ENCODE measurements at places on chromosomes 2 and 18. TPM values are rescaled to one million over a fixed set of nuclear protein-coding genes. Genes with fewer than 3 reads are reported as not detected.

GRCh38 chr2:69201259-69201658, 185.8 kb downstream of the GFPT1 start:
- H3K4me1 ChIP-seq, result peaks cover 40% of the 10 kb centered on the region
- H3K27me3 ChIP-seq, result no peaks in the 10 kb centered on the region
- no peak for DNase-seq
- H3K4me3 ChIP-seq, result no peak overlapping the region
- H3K36me3 ChIP-seq, result no peaks in the 10 kb centered on the region

- H3K27me3 ChIP-seq, result no peaks in the 10 kb centered on the region
- no peak for DNase-seq
- peaks cover 5% of the 10 kb centered on the region for H3K4me1 ChIP-seq
- H3K36me3 ChIP-seq, result no peaks in the 10 kb centered on the region
These were observed 43.8 kb downstream of the SLC40A1 start for GRCh38 chr2:189536830-189537229.

OR6B3 gene
- not detected for polyA plus RNA-seq

DNA sequence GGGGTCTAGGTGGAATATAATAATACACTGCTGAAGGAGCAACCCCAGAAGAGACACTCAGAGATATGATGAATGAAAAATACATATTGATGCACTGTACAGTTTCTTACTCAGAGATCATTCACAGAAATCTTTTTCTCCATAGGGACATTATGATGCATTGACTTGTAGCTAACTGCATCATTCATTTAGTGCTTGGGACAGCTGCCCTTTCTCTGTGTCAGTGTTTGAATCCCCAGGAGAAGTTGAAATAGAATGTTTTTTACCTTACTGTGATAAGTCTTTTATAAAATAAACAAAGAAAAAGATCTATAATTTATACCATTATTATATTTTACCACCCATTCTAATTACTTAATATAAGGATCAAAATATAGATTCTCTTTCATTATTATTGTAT, 91.7 kb upstream of the DSEL start:
- no peaks in the 10 kb centered on the region for H3K27me3 ChIP-seq
- H3K4me3 ChIP-seq, result no peak overlapping the region
- H3K4me1 ChIP-seq, result no peaks in the 10 kb centered on the region
- no peaks in the 10 kb centered on the region for H3K36me3 ChIP-seq
- DNase-seq, result no peak

DNA sequence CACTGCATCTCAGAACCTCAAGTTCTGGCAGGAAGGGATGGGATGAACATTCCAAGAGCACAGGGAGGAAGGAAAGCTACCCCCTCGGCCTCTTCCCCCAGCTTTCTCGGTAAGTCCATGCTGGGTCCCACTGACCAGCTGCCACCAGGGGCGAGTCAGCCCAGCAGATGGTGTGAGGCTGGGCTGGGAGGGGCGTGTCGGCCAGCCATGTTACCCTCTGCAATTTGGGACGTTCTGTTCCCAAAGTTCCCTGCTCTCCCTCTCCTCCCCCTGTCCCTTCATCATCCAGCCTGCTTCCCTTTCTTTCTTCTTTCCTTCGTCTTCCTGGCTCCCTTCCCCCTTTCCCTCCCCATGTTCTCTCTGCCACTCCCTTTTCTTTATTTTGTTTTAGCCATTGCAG, 74.3 kb upstream of the TNP1 start:
- H3K36me3 ChIP-seq, result no peaks in the 10 kb centered on the region
- H3K4me3 ChIP-seq, result no peak overlapping the region
- H3K4me1 ChIP-seq, result peaks cover 9% of the 10 kb centered on the region
- H3K27me3 ChIP-seq, result no peaks in the 10 kb centered on the region

All from sigmoid colon (tissue), 7 donors.